Naive B cell (primary cell): ENCODE measurements at places on chromosomes 5 and 9.

DNA sequence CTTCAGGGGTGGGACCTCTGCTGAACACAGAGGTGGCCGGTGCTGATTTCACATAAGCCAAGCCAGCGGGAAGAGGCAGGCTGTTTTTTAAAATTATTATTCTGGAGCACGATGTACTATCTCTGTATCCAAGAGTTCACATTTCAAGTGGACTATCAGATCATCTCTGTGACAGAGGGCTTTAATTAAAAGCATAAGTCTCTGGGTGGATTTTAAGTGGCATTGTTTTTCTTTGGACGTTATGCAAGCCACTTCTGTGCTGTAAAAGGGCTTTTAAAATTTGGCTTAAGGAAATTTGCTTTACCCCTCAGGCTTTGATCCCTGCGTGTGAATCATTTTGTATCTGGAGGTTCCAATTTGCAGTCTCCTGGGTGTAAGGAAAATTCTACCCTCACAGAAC is 124.7 kb downstream of the PALM2AKAP2 start:
- DNase-seq, result no peak

GRCh38 chr5:139155333-139155732 is 42.8 kb downstream of the SIL1 start:
- no peak for DNase-seq

GRCh38 chr9:106653213-106653612 is 209.8 kb upstream of the ZNF462 start:
- DNase-seq, result no peak

DNA sequence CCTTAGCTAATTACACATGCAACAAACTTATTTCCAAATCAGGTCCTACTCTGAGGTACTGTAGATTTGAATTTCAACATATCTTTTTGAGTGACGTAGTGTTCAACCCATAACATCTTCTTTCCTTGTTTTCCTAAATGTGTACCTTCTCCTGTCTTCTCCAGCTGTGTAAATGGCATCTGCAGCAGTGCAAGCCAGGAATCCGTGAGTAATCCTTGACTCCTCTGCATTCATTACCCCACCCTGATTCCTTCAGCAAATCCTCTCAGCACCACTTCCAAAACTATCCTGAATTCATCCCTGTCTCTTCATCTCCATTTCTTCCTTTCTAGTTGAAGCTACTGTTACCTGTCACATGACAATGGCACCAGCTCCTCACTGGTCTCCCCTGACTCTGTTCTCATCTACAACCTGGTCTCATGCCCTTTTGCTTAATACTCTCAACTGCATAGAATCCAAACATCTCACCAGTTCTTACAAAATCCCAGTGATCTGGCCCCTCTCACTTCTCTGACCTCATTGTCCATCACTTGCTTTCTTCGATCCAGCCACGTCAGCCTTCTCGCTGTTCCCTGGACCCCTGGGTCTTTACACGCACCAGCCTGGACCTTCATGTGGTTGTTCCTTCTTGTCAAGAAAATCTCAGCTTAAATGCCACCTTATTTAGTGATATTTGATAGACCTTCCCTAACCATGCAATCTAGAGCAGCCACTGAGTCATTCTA is 14.6 kb upstream of the TRAF1 start:
- DNase-seq, result no peak

- no peak for DNase-seq
Observed at GRCh38 chr5:173659423-173659822, 43.0 kb upstream of the BOD1 start.

DNA sequence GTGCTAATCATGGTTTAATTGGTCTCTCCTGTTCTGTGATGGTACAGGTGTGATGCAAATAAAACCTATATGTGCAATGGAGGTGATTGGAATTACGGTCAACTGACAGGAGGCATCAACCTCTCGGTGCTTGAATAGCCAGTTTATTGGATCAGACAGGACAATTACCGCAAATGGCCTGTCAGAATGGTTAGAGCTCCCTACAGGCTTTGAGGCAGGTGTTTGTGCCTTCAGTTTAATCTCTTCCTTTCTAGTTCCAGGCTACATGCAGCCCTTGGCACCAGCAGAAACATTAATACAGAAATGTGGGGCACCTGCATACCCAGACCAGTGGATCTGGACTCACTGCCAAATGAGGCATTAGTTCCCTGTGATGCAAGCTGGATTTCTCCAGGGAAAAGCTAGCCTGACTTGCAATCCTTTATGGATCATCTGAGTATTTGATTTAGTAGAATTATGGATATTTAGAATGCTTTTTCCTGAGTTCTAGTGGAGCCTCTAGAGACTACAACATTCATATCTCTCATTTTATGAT is 128.6 kb downstream of the MAT2B start:
- DNase-seq, result no peak

- DNase-seq, result peak; percentile 80
Observed at GRCh38 chr5:140175367-140176030, 511 bp downstream of the CYSTM1 start.

GRCh38 chr9:71465392-71465791 is 302.9 kb downstream of the CEMIP2 start:
- DNase-seq, result no peak

DNA sequence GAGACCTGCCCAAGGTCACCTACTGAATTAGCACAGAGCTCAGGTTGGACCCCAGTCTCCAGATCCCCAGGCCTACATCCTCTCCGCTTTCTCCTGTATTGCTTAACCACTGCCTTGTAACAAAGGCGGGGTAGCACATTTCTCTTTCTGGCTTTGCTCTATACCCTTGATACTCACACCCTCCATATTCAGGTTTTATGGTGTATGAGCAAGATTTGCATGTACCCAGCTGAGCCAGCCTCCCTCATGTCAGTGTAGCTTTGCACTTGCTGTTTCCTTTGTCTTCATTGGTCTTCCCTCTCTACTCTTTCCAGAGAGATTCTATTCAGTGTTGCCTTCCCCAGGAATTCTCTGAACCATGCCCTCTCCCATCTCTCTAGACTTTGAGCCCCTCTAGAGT is 19.6 kb upstream of the ZCCHC7 start:
- DNase-seq, result peak; percentile 53
